ENCODE measurements at places on chromosomes 13 and 19.

DNA sequence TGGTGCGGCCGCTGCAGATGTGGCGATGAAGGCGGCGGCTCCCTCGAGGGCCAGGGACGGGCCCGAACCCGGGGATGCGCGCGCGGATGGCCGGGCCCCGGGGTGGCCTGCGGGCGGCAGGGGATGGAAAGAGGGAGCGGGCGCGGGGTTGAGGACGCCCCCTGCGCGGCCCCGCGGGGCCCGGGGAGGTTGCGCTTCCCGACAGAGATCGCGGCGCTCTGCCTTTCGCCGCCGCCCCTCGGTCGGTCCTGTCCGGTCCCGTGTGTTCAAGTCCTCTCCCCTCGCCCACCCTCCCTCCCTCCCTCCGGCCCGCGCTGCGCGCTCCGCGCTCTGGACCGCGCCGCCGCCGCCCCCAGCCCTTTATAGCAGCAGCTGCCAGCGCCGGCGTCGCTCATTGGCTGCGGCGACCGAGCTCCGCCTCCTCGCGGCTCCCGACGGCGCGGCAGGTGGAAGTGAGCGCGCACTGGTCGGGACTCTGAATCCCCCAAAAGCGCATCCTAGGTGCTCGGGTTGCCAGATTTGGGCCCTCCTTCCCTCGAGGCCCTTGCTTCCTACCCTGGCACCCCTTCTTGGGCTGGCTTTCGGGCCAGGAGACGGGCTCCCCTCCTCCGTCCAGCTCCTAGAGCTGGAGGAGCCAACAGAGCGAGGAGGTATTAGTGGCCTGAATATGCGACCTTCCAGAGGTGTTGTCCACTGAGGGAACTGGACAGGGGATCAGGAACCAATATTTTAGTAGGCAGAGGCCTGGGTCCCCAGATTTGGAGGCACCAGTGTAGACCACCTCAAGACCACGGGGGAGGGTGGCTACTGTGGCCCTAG, at the start of gene ELAVL3:
Gene ELAVL3, minus strand, starts transcription at position 332 of the 819 bp plus-strand sequence. CDS start 438 bp downstream, outside the sequence.
- no peak for DNase-seq

GRCh38 chr13:99412856-99413255, 88.4 kb upstream of the TM9SF2 start:
- DNase-seq: no peak

DNA sequence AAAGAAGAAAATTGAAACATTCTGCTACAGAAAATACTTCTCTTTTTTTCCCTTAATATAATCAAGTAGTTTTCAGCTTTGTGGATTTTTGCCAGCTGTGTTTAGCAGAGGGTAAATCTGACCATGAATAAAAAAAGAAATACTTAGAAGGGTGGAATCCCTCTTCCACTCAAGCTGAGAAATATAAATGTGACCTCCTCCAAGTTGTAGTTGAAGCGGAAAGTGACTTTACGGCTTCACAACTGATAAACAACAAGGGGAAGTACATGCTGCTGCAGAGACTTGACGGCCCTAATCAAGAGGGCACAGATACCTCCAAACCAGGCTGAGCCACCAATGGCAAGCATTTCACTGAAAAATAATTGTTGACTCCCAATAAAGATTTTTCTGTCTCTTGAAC, 785.0 kb downstream of the SLITRK5 start:
- peak; percentile 21 for DNase-seq

DNA sequence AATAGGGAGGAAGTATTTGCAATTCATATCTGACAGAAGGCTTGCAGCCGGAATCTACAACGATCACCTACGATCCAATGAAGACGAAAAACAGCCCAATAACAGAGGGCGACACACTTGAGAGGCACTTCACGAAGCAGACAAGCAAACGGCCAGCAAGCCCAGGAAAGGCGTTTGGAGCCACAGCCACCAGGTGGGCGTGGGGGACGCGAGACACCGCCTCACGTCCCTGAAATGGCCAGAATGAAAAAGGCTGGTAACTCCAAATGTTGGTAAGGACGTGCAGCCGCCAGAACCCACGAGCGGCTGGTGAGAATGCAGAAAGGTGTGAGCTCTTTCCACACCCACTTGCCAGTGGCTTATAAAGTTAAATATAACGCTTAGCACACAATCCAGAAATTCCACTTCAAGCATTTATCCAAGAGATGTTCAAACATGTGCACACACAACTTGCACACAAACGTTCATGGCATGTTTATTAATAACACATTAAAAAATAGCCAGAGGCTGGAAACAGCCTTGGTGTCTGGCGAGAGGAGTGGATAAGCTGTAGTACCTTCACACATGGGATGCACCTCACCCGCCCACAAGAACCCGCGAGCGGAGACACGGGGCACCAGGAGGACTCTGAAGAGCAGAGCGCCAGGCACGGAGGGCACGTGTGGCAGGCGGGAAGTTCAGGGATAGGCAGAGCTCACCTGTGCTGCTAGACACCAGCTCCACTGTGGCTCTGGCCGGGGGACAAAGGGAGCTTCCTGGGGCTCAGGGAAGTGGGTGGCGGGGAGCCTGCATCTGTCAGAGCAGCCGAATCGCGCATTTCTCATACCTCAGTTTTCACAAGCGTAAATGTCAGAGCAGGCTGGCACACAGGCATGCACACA, 89.3 kb downstream of the SPACA7 start:
- no peak for DNase-seq

DNA sequence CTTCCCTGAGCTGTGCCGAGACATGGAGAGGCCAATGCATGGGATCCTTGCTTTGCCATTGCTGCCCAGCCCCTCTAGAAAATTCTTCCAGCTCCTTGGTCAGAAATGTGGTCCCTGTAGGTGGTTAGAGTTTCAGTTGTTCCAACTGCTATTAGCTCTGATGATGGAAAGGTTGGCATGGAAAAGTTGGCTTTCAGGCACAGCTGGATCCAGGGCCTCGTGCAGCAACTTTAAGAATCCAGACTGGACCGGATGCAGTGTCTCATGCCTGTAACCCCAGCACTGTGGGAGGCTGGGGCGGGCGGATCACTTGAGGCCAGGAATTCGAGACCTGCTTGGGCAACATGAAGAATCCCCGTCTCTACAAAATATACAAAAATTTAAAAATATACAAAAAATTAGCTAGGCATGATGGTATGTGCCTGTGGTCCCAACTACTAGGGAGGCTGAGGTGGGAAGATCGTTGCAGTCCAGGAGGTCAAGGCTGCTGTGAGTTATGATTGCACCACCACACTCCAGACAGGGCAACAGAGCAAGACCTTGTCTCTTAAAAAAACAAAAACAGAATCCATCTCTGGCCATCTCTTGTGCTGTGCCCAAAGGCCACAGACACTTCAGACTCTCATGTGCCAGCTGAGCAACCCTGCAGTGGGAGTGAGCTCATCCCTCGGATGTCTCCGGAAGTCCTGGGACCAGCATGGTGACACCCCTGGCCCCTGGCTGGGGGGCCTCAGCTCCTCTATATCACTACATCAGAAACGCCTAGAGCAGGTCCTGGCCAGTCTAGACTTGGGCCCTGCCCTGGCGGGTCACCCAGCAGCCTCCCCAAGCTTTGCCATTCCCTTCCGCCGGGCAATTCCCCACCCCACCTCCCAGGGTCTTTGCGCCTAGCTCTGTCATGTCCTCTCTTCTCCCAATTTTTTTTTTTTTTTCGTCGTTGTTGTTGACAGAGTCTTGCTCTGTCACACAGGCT, 16.8 kb downstream of the MEX3D start:
- no peak for DNase-seq

GRCh38 chr19:16338470-16339360, 14.1 kb downstream of the KLF2 start:
- DNase-seq: peak; percentile 92

- DNase-seq: no peak
Observed at GRCh38 chr13:59120297-59120843, 1043.4 kb downstream of the DIAPH3 start.

Data from MV-4-11 (cell line).